ENCODE measurements at places on chromosomes 11 and 22.

DNA sequence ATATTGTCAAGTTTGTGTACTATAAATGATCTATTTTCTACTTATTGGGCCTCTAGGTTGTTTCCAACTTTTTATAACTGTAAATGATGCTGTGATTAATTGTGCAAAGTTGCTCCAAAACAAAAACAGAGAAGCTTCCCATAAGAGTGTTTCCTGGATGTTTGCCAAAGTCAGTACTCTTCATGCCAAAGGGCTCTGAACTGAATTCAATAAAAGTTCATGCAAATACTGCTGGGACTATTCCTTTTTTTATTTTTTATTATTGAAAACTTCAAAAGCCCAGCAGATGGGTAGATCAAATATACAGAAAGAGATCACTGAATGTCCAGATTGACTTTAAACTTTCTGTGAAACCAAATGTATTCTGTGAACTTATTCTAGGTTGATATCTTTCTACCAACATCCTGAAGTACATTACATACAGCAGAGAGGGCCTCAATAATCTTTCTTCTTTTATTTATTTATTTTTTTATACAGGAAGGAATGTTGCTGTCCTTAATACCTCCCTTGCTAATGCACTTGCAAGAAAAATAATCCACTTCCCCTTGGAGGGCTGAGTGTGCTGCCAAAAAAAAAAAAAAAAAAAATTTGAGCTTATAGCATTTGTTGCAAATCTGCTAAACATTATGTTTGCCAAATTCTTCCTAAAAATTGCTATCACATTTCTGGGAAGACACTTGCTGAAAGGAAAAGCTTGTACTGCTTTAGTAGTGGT lies 53.0 kb downstream of the CTSC start:
- no peak for DNase-seq

DNA sequence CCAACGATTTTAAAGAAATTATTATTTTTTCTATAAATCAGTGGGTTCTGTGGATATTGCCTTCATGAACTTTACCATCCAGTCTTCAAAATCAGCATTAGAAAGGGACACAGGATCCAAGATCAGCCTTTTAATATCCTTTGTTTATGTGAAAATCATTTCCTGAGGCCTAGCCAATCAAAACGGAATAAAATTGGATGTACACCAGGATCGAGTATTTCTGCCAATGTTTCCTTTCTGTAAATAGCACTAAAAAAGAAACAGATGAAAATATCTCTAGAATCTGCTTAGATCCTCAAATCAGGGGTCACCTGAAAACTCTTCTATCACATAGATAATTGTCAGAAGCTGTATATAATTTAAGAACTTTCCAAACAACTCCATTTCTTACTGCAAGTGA lies 1598.5 kb downstream of the LRRC4C start:
- DNase-seq = no peak

- no peak for DNase-seq
Observed at GRCh38 chr11:102142333-102142732, 32.1 kb downstream of the YAP1 start.

DNA sequence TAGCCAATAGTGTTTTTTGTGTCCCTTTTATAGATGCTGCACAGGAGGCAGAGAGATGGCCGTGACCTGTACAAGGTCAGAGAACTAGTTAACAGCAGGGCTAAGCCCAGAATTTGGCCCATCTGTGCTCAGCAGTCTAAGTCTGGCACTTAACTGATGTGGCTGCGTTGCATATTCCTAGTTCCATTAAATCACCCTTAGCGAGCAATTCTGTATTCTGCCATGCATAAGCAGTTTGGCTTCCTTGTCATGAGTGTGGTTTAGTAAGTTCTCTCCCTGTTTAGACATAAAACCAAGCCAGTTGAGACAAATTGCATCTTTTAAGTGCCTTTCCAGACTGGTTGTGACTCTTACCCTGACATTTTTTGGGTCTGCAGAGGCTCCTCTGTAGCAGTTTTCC lies 230.6 kb upstream of the TENM4 start:
- no peak for DNase-seq

- no peak for DNase-seq
Observed at GRCh38 chr11:22169833-22170232, 23.1 kb upstream of the ANO5 start.

DNA sequence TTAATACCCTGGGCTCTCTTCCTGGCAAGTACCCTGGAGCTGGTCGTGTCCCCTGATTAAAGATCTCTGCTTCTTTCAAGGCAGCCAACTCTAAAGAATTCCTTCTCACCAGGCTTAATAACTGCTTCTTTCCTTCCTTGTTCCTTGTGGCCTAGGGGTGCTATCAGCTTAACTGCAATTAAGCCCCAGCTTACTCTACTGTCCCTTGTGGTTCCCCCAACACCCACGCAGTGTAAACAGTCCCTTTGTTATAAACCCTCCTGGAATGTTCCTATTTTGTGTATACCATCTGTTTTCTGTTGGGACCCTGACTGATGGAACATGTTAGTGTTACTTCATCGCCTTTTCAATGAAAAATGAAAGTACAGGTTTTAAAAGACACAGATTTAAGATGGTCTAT lies 126.4 kb upstream of the KIRREL3 start:
- DNase-seq = no peak

- DNase-seq = no peak
Observed at GRCh38 chr11:61066645-61067044, 35.6 kb upstream of the CD5 start.

GRCh38 chr11:68643585-68643984 lies 40.8 kb upstream of the GAL start:
- no peak for DNase-seq

DNA sequence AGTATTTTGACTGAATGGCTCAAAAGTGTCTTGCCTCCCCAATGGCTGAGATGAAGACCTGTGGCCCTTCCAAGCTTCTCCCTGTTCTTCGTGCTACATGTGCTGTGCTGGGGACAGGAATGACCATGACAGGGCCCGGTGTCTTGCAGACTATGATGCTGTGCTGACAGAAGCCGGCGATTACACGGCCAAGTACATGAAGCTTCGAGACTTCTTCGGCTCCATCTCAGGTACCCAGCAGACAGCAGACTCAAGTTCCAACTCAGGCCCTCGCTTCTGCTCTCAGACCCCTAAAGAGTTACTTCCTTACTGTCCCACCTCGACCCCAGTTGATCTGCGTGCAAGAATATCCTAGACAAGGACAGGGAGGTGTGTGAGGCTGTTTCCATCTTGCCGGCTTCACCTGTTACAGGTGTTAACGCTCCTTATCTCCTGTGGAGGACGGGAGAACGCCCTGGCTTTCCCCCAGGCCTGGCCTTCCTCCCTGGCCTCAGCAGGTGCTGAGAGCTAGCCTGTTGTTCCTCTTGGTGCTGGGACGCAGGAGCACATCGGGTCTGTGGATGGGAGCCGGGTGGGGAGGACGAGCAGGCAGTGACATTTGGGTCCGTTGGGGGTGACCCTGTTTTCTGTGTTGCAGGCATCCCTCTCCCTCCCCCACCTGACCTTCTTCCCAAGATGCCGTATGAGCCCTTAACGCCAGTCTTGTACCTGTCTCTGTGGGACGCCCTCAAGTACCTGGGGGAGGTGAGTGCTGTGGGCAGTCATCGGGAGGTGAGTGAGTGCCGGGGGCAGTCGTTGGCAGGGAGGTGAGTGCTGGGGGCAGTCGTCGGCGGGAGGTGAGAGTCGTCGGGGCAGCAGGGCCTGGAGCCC lies 38.1 kb downstream of the GLB1L2 start:
- DNase-seq = no peak

DNA sequence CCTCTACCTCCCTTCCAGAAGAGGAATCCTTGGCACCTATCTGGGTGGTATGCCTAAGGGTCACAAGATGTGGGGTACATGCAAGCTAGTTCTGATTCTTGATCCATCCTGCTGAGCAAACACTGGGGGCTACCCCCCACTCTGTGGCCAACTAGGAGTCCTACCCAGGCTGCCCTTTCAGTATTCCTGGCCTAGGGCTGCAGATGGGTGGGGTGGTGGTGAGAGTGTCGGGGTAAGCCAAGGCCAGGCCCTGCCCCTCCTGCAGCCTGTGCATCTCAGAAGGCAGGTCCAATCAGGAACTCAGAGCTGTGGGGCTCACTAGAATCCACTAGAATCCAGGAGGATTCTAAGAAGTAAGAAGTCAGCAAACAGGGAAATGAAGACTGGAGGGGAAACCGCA lies 10.9 kb downstream of the SSH3 start:
- DNase-seq = no peak
